ENCODE measurements at places on chromosomes 1 and 21. TPM values are rescaled to one million over a fixed set of nuclear protein-coding genes. Genes with fewer than 3 reads are reported as not detected.

DNA sequence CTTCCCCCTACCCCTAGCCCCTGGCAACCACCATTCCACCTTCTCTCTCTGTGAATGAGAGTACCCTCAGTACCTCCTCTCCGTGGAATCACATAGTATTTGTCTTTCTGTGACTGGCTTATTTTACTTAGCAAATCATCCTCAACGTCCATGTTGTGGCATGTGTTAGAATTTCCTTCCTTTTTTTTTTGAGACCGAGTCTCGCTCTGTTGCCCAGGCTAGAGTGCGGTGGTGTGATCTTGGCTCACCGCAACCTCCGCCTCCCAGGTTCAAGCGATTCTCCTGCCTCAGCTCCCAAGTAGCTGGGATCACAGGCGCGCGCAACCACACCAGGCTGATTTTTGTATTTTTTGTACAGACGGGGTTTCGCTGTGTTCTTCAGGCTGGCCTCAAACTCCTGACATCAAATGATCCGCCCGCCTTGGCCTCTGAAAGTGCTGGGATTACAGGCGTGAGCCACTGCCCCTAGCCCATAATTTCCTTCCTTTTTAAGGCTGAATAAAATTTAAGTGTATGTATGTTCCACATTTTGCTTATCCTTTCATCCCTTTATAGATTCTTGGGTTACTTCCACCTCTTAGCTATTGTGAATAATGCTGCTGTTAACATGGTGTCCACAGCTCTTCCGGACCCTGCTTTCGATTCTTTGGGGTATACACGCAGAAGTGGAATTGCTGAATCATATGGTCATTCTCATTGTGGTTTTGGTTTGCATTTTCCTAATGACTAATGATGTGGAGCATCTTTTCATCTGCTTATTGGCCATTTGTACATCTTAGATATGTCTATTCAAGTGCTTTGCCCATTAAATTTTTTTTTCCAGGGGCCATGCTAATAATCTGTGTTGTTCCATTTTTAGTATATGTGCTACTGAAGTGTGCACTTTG, 32.3 kb downstream of the ERRFI1 start:
- DNase-seq, result peak; percentile 79
- peaks cover 4% of the 10 kb centered on the region for H3K36me3 ChIP-seq
- peaks cover 2% of the 10 kb centered on the region for H3K4me1 ChIP-seq
- H3K27me3 ChIP-seq, result no peaks in the 10 kb centered on the region
- H3K4me3 ChIP-seq, result no peak overlapping the region

DNA sequence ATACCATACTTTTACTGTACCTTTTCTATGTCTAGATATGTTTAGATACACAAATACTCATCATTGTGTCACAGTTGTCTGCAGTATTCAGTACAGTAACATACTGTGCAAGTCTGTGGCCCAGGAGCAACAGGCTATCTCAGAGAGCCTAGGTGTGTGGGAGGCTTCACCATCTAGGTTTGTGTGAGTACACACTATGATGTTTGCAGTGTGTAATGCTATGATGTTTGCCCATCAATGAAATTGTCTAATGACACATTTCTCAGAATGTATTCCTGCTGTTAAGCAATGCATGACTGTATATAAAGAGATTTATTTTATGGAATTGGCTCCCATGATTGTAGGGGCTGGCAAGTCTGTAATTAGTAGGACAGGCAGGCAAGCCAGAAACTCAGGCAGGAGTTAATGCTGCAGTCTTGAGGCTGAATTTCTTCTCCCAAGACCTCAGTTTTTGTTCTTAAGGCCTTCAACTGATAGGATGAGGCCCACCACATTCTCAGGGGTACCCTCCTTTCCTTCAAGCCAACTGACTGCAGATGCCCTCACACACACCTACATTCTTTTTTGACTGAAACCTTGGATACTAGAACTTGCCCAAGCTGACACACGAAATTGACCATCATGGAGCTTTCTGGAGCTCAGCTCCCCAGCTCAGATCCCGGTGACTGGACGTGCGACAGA, 7.7 kb upstream of the AGTRAP start:
- H3K27me3 ChIP-seq, result no peaks in the 10 kb centered on the region
- no peaks in the 10 kb centered on the region for H3K36me3 ChIP-seq
- H3K4me3 ChIP-seq, result no peak overlapping the region
- peaks cover 9% of the 10 kb centered on the region for H3K4me1 ChIP-seq
- no peak for DNase-seq

- H3K36me3 ChIP-seq, result no peaks in the 10 kb centered on the region
- peak overlapping the region; percentile 34 for H3K4me3 ChIP-seq
- peaks cover 2% of the 10 kb centered on the region for H3K4me1 ChIP-seq
- peak; percentile 57 for DNase-seq
- peaks cover 2% of the 10 kb centered on the region for H3K27me3 ChIP-seq
Observed at GRCh38 chr1:29259802-29260441, 23.6 kb downstream of the PTPRU start.

GRCh38 chr1:121569428-121569827, 384.7 kb downstream of the SRGAP2C start:
- no peak for DNase-seq
- no peak overlapping the region for H3K4me3 ChIP-seq
- H3K27me3 ChIP-seq, result no peaks in the 10 kb centered on the region
- no peaks in the 10 kb centered on the region for H3K4me1 ChIP-seq
- H3K36me3 ChIP-seq, result no peaks in the 10 kb centered on the region
- no peak overlapping the region for H3K27ac ChIP-seq

DNA sequence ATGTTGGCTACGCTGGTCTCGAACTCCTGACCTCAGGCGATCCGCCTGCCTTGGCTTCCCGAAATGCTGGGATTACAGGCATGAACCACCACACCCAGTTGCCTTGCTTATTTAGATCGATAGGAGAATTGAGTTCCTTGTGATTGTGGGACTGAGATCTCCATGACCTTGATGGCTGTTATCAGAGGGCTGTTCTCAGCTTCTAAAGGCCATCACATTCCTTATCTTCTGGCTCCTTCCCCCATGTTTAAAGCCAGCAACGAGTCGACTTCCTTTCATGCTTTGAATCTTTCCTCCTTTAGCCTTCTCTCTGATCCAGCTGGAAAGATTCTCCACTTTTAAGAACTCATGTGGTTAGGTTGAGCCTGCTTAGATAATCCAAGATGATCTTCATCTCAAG, 38.0 kb downstream of the CTH start:
- no peak overlapping the region for H3K4me3 ChIP-seq
- H3K4me1 ChIP-seq, result no peaks in the 10 kb centered on the region
- DNase-seq, result no peak

LINGO4 gene
- not detected for total RNA-seq

LDLRAD1 gene
- not detected for total RNA-seq

Data from fibroblast of lung (primary cell).